ENCODE measurements at places on chromosomes 1 and 21.

GRCh38 chr1:232667778-232668165 is 37.8 kb upstream of the SIPA1L2 start:
- DNase-seq: no peak

GRCh38 chr1:167479331-167479979 is 38.9 kb downstream of the CD247 start:
- DNase-seq: no peak

- DNase-seq: no peak
These were observed 87.8 kb downstream of the GLUL start for GRCh38 chr1:182303778-182304177.

DNA sequence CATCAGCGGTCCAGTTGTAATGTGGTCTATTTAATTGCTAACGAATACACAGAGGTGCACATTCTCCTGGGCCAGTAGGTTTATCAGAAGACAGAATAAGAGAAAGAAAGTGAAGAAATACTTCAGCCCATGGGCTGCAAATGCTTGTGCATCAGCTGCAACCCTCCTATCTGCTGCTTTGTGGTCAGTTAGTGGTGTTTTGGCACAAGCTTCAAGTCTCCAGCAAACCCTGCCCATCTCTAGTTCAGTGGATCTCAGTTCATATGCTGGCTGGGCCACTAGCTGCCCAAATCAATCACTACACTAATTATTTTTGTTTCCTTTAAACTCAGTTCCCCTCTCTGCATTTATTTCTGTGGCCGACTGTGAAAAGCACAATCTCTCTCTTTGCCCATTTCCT is 124.2 kb downstream of the KCNJ6 start:
- no peak for DNase-seq

- DNase-seq: peak; percentile 91
These were observed 14.2 kb downstream of the CAPN2 start for GRCh38 chr1:223726380-223727001.

All from activated CD4-positive, alpha-beta T cell treated with anti-CD3 and anti-CD28 coated beads, Interleukin-2, amount 50 U/mL, for 24 hours (primary cell).